Left renal pelvis (tissue), 4 donors: ENCODE measurements at places on chromosomes 1 and 21. TPM values are rescaled to one million over a fixed set of nuclear protein-coding genes. Genes with fewer than 3 reads are reported as not detected.

CD1B gene
- polyA plus RNA-seq: not detected

HRNR gene
- 0.93 TPM for polyA plus RNA-seq

CYYR1 gene
- polyA plus RNA-seq: 55.3 TPM

ORC1 gene
- polyA plus RNA-seq: 4.2 TPM

CLIC4 gene
- 196 TPM for polyA plus RNA-seq

PROX1 gene
- 8.4 TPM for polyA plus RNA-seq
